ENCODE measurements at places on chromosomes 3 and 15. TPM values are rescaled to one million over a fixed set of nuclear protein-coding genes. Genes with fewer than 3 reads are reported as not detected.

DNA sequence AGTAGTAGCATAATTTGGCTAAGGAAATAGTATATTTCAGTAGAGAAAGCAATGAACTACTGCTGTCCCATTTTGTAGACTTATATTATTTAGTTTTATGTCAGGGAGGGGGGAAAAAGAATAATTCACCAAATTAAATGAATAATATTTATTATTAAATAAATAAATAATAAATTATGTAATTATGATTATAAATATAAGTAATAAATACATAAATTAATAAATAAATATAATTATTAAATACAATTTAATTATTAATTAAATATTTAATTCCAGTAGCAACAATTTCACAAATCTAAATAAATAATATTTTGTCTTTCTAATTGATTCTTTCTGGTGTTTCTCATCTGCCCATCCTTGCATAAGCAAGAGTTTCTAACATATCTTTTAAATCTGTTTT, 81.1 kb upstream of the PLSCR4 start:
- DNase-seq = no peak

DNA sequence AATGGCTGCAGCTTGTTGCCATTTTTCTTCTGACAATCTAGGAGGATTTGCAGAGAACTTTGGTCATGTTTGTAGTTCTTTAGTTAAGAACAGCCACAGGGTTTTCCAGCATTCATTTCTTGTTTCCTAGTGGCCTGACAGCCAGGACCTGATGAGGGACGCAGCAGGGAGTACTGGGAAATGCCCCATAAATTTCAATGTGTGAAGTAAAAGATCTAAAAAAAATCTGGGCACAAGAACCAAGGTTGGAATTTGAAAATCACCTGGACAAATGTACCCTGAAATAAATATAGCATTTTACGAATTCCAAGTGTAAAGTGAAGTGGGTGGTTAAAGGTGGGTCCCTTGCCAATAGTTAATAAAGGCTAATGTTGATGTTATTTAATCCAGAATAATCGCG, 195.0 kb downstream of the ZIC1 start:
- no peak for DNase-seq

- DNase-seq = no peak
Observed at GRCh38 chr3:126951561-126951960, 31.4 kb upstream of the PLXNA1 start.

DNA sequence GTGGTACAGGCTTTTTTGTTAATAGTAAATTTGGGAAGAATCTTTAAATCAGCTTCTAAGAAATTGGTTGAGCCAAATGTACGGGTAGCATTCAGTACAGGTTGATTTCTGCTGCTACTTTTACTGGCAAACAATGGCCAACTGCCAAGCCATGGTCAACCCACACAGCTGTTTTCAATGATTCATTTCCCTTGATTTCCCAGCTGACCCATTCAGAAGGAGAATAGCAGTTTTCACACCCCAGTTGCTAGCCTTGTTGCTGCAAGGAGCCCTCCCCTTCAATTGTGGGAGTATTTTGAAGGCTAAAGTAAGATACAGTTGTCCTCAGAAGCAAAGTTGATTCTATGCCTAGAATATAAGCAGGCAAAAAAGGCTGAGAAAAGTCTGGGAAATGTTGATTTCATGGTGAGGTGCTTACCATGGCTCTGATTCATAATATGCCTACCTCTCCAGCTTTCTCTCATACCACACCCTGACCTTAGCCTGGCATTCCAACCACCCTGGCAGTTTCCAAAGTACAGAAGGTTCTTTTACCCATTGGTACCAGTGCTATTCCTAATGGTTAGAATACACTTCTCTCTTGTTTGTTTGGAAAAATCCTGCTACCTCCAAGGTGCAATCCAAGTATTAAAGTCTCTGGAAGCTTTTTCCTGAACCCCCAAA, 320.3 kb upstream of the TGFBR2 start:
- peak; percentile 69 for DNase-seq

DNA sequence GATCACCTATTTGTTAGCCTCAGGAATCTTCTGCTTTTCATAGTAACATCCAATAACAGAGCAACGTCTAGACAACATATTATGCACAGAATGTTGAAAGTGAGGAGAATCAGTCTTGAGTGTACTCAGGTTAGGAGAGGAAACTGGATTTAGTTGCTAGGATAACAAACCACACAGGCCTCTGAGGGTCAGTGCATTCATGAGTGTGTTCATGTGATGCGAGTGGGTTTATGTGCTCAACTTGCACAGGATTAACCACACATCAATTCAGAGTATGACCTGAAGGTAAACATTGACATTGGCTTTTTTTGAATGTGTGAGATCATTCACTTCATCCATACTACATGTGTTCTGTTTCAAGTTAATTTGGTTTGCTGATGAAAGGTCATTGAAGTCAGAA, 287.6 kb downstream of the DIPK2A start:
- no peak for DNase-seq

- DNase-seq = peak; percentile 28
Observed at GRCh38 chr3:63961891-63962290, 49.7 kb upstream of the SCAANT1 start.

DNA sequence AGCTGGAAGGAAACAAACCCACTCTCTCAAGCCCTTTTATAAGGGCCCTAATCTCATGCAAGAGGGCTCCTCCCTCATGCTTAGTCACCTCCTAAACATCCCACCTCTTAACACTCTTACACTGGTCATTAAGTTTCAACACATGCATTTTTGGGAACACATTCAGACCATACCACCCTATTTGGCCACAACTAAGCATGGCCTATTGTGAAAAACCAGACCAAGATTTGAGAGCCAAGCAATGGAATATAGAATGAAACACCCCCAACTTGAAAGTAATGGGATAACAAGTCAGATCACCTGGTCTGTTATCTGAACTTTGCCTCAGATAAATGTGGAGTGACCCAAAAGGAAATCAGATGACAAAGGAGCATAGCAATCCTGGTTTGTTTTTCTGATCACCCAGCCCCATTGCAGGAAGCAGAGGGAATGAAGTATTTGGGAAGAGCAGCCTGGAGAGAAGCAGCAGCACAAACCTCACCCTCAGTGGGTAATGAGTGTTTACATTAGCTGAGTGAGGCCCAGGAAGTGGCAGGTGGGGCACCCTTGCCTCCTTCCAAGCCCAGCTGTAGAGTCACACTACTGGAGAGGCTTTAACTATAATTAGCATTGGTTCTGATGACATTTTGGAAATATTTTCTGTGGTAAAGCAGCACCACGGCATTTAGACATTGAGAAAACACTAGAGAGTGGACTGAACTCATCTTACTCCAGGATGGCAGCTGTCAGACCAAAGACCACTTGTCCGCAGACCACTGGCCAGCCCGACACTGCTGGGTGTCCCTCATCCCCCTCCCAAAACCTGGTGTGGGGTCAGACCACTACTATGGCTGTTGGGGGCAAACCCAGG, 48.8 kb upstream of the PRTG start:
- no peak for DNase-seq

DNA sequence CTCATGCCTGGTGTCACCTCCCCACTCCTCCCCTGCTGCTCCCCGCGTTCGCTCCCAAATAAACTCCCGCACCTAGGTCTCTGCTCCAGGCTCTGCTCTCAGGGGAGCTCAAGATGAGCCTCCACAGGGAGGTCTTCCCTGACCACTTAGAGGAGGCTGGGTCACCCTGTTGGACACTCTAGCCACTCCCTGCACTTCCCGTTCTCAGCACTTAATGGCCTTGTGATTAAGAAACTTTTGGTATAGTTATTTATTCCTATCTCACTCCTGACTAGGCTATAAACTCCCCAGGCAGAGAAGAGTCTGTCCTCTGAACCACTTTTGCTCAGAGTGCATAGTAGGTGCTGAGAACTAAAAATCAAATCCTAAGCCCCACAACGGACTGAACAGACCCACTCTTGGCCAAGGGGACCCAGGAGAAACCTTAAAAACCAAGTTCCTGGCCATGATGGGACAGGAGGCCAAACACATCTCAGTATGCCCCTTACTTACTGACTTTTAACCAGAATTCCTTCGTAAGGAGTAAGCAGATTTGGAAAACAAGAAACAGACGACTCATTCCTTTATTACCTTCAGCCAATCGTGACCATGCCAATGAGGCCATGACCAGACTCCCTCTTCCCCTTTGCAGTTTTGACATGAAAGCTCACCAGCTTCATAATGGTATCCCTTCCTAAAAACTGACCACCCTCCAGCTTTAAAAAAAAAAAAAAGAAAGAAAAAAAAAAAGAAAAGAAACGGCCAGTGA, 69.0 kb upstream of the HRH1 start:
- DNase-seq = no peak

DNA sequence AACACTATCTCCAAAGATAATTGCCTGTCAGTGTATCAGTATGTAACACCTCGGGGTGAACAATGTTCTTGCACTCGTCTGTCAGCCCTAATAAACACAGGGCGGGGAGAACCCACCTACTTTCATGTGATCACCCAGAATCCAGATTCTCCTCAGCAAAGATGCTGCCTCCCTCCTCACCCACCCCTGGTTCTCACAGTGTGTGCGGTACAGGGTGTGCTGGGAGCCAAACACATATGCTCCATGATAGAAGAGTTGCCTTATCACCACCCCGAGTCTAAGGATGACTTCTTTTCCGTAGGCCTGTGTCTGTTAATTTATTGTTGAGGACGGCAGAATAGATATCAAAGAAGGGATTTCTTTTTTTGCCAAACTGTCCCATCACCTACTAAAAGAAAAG, 206.1 kb downstream of the TLE3 start:
- DNase-seq = no peak

GRCh38 chr3:45607790-45608189, 13.2 kb downstream of the LIMD1 start:
- no peak for DNase-seq

- no peak for DNase-seq
Observed at GRCh38 chr3:21624524-21624923, 126.5 kb downstream of the ZNF385D start.

The ASB14 gene
- not detected for total RNA-seq

The DPPA4 gene
- total RNA-seq = 0.26 TPM

The ZNF80 gene
- total RNA-seq = not detected

The TYRO3 gene
- total RNA-seq = 41.7 TPM

The CPNE9 gene
- total RNA-seq = 0.13 TPM

All from Panc1 (cell line).